ENCODE measurements at places on chromosomes 5 and 9.
A peak's percentile ranks its signal among the peaks of the same experiment; 100 is the strongest.

- no peak for DNase-seq
Observed at GRCh38 chr5:103445426-103446035, 117.1 kb downstream of the NUDT12 start.

GRCh38 chr9:121598965-121599871 lies 52.2 kb upstream of the DAB2IP start:
- peak; percentile 93 for DNase-seq

DNA sequence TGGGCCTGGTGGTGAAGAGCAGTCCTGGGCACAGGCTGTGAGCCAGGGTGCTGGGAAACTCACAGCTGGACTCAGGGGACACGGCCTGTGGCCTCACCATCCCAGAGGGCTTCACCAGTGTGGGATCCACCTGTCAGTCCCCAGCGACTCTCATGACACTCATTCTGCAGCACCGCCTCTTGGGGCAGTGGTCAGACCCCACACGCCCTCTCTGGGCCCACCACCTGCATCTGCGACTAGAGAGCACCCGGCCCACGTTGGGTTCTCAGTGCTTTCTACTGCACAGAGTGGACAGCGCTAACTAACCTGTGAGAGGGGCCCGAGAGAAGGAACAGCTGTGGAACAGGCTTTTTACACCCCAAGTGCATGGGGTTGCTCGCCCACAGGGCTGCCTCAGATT lies 45.8 kb upstream of the GARNL3 start:
- DNase-seq: no peak

GRCh38 chr5:34610546-34610945 lies 45.6 kb upstream of the RAI14 start:
- DNase-seq: no peak

DNA sequence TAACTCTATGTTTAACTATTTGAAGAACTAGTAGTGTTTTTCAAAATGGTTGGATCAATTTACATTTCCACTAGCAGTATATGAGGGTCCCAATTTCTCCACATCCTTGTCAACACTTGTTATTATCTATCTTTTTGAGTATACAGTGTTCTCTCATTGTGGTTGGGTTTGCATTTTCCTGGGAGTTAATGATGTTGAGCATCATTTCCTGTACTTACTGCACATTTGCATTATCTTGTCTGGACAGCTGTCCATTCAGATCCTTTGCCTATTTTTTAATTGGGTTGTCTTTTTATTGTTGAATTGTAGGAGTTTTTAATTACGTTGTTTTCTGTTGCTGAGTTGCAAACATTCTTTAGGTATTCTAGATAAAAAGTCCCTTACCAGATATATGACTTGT lies 103.4 kb upstream of the LRRTM2 start:
- DNase-seq: no peak

DNA sequence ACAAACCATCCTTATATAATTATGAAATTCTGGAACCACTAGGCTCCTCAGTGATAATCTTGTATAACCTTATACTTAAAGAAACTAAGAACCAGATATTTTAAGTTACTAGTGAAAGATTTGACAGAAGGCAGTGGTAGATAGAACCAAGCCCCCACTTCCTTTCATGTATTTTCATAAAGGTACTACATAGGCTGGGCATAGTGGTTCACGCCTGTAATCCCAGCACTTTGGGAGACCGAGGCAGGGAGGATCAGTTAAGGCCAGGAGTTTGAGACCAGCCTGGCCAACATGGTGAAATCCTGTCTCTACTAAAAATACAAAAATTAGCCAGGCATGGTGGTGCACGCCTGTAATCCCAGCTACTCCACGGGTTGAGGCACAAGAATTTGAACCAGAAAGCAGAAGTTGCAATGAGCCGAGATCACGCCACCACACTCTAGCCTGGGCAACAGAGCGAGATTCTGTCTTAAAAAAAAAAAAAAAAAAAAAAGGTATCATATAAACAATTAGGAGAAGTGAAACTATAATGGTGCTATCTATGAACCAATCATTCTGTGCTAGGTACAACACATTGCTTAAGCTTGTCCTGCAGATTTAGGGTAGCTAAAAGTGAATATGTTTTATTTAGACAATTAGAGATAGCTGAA lies 27.9 kb upstream of the DTWD2 start:
- no peak for DNase-seq
